ENCODE measurements at places on chromosomes 11 and 22.

DNA sequence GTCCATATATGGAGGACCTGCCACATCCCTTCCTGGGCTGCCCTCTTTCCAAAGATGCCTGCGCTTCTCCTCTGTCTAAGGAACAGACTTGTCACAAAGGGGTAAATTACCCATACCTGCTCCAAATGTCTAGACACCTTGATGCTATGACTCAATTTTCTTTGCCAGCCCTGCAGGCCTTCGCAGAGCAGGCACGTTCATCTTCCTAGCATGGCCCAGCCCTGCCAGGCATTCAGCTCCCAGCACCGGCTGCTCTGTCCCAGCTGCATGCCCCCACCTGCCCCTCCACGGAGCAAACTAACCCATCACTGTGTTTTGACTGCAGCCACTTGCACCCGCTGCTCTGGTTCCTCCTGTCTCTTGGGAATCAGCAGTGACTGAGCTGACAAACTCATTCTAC is 526.1 kb downstream of the MIAT start:
- DNase-seq = no peak

DNA sequence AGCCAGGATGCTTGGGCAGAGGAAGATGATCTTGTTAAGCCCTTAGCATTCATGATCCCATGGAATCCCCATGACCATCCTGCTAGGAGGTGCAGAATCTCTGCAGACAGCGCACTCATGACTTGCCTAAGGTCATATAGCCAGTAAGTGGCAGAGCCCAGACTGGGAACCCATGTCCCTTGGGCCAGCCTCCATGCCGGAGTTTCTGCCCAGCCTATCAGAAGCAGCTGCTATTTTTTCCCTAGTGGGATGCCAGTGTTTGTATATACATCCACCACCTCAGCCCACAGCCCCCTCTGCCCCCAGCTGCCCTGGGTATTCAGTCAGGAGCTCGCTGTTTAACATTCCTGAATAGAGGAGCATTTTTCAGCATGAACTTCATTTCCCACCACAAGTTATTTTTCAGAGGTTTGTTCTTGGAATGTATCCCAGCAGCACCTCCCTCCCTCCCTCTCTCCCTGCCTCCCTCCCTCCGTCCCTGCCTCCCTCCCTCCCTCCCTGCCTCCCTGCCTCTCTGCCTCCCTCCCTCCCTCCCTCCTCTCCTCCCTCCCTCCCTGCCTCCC is 34.4 kb upstream of the SUSD2 start:
- DNase-seq = no peak

DNA sequence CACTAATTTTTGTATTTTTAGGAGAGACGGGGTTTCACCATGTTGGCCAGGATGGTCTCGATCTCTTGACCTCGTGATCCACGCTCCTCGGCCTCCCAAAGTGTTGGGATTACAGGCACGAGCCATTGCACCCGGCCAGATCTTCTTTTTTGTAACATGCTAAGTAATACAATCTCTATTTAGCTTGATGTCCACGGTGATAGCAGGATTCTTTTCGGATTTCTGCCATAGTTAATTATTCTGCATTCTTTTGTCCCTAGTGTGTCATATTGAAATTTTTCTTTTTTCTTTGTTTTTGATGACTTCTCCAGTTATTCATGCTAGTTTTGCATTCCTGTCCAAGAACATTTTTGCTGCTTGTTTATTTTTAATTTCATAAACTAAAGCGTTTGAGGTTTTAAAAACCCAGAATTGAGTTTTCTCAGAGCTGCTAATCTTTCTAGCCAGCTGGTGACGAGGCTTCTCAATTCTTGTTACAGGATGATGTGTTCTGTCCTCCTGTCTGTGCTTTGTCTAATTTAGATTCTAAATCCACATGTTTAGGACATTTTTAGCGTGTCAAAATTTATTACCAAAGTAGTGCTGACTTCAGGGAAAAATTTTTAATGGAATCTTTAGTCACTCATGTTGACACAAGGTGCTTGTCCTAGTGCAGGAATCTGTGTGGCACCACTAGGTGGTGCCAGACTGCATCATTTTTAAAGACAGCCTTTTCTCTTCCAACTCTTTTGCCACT is 21.8 kb downstream of the NF2 start:
- no peak for DNase-seq

DNA sequence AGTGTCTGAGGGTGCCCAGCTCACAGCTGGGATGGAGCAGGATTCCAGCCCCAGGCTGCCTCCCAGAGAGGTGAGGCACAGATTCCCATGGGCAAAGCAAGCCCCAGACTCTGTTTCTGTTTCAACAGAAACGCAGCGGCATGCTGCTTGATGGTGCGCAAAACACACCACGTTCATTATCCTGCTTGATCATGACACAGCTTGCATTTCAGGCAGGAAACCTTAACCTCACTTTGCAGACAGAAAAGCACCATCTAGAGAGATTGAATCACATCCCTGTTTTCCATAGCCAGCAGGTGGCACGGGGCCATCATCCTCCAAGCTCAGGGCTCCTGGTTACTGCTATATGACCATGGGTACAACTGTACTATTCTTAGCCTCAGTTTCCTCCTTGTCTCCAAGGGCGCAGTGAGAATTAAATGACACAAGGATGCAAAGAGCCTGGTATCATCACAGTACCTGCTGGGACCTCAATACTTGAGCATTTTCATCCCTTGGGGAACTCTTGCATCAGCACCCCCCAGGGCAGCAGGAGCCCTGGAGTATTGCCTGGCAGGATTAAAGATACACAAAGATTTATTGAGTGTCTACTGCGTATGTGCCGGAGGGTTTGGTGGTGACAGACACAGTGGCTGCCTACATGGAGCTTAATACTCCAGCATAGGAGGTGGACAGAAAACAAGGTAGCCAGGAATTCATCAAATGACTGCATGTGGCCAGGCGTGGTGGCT is 110.0 kb downstream of the TP53I11 start:
- no peak for DNase-seq

- no peak for DNase-seq
Measured at GRCh38 chr11:115910379-115910778, 406.2 kb upstream of the CADM1 start.

DNA sequence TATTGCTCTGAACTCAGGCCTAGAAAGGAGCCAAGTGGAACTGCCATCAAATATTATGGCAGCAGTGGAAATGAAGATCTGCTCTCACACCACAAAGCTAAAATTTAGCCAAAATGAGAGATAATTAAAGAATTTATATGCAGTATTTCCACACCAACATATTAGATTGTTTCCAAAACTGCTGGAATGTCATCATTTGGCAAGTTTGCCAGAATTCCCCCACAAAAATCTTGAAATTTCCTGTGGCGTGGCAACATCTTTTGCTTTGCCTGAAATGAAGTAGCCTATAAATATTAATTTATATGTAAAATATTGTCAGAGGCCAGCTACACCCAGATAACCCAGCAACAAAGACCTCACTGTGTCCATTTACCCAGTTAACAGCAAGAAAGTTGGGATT is 13.8 kb downstream of the C11orf71 start:
- no peak for DNase-seq

DNA sequence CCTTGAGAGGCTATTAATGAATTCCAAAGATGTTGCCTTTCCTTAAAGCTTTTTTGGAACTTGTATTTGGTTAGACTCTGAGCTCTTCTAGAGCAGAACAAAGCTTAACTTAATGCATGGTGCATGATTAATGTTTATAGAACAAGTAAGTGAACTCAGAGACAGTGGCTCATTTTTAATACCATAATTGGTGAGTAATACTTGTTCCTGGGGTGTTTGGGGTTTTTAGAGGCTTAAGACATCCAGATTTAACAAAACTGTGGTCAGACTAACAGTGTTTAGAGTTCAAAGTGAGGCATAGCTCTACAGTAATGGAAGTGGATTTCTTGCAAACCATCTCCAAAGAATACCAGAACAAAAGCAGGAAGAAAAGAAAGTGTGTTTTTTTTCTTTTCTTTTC is 73.7 kb upstream of the CTSC start:
- no peak for DNase-seq

All from stimulated activated CD8-positive, alpha-beta memory T cell treated with anti-CD3 and anti-CD28 coated beads, Interleukin-4, amount 100 ng/mL, for 4 hours (primary cell).